ENCODE measurements at places on chromosomes 7 and 10. TPM values are rescaled to one million over a fixed set of nuclear protein-coding genes. Genes with fewer than 3 reads are reported as not detected.

The ANXA8L1 gene
- 686 TPM for polyA plus RNA-seq

The CTAGE4 gene
- polyA plus RNA-seq, result 5.9 TPM

- H3K27ac ChIP-seq, result no peak overlapping the region
- no peak for DNase-seq
- H3K4me1 ChIP-seq, result no peaks in the 10 kb centered on the region
- no peaks in the 10 kb centered on the region for H3K27me3 ChIP-seq
- H3K36me3 ChIP-seq, result no peaks in the 10 kb centered on the region
Observed at GRCh38 chr10:10094691-10095090, 923.0 kb upstream of the CELF2 start.

DNA sequence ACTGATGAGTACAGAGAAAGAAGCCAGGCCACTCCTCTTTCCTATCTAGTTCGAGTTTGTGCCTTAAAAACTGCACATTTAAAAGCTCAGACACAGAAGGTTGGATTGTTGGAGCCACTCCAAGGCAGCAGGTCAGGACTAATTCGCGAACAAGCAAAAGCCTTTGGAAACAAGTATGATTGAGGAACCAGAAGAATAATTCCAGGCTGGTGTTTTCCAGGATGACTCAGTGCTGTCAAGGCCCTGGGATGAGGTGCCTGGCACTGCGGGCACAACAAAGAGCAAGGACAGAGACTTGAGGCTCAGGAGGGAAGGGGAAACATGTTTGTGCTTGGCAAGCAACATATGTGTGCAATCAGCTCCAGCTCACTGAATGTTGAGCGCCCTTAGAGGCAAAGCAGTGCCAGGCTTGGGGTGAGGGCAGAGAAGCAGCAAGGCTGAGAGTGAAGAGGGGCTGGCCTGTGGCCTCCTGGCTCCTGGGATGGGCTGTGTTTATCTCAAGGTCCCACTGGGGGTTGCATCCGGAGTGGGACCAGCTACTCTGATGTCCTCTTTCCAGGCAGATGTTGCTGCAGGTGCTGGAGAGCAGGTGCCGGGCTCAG is 44.1 kb downstream of the VSTM4 start:
- peaks cover 3% of the 10 kb centered on the region for H3K27me3 ChIP-seq
- peaks cover 19% of the 10 kb centered on the region for H3K4me1 ChIP-seq
- no peak overlapping the region for H3K4me3 ChIP-seq
- DNase-seq, result peak; percentile 79
- no peaks in the 10 kb centered on the region for H3K36me3 ChIP-seq

DNA sequence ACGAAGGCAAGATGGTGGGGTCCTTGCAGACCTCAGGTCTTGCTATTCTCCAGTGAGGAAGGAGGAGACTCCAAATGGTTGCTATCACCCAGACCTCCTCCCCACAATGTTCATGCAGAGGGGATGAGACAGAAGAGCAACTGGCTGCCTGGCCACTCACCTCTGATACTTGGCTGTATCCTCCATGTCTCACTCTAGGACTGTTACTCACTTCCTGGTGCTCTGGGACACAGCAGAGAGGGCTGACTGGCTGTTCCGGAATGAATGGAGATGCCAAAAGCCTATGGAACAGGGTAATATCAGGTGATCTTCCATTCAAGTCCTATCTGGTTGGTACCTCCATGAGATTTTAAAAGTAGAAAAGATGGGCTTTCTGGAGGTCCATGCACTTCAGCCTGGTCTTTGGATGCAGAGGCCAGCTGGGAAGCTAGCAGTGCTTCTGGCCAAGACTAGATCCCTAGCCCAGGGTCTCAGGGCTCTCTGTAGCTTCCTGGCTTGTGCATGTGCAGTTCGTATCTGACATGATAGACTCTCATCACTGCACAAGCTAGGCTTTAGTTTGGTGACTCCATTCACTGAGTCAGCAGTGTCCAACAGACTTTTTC is 27.0 kb upstream of the ABI1 start:
- H3K27ac ChIP-seq, result no peak overlapping the region
- DNase-seq, result no peak
- H3K4me3 ChIP-seq, result no peak overlapping the region
- no peaks in the 10 kb centered on the region for H3K4me1 ChIP-seq
- H3K27me3 ChIP-seq, result no peaks in the 10 kb centered on the region

DNA sequence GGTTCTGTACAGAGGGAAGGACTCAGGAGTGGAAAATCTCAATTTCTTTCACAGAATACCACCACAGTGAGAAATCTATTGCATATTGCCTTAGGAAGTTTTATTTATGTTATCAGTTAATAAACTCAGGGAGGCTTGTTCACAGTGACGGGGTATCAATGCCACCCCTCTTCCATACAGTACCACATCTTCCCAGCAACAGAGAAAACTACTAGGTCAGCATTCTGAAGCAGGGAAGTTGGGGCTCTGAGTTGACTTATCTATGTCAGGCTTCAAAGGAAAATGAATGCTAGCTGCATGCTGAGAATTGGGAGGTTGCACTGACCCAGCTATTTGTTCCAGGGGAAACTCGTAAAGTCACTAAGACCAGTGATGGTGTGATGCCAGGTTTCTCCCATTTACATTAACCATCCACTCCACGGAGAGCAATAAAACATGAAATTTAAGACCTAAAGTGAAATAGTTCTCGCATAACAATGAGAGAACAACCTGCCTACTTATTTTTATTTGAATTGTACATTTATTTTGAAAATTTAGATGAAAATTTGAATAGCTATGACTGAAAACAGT is 266.7 kb downstream of the RNLS start:
- H3K27me3 ChIP-seq, result peaks cover 3% of the 10 kb centered on the region
- no peak overlapping the region for H3K27ac ChIP-seq
- DNase-seq, result no peak
- no peaks in the 10 kb centered on the region for H3K36me3 ChIP-seq
- no peak overlapping the region for H3K4me3 ChIP-seq

Data from keratinocyte (primary cell).